Colonic mucosa (tissue), 4 donors: ENCODE measurements at places on chromosomes 6 and 20. TPM values are rescaled to one million over a fixed set of nuclear protein-coding genes. Genes with fewer than 3 reads are reported as not detected.
A peak's percentile ranks its signal among the peaks of the same experiment; 100 is the strongest.

DNA sequence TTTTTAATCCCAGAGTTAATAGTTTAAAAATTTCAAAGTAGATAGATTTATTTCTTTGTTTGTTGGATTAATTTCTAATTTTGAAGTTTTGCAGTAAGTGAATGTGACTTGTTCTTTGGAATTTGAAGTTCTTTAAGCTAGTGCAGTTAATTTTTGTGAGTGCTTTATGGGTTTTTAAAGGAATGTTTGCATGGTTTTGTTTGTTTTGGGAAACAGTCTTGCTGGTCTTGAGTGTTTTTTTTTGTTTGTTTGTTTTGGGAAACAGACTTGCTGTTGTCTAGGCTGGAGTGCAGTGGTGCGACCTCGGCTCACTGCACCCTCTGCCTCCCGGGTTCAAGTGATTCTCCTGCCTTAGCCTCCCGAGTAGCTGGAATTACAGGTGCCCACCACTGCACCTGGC, 9.5 kb downstream of the PANK2 start:
- H3K36me3 ChIP-seq, result no peaks in the 10 kb centered on the region
- H3K27ac ChIP-seq, result no peak overlapping the region

- no peak for DNase-seq
- H3K36me3 ChIP-seq, result no peaks in the 10 kb centered on the region
- H3K4me1 ChIP-seq, result no peaks in the 10 kb centered on the region
- no peak overlapping the region for H3K4me3 ChIP-seq
- no peaks in the 10 kb centered on the region for H3K27me3 ChIP-seq
Measured at GRCh38 chr20:50043573-50044352, 61.0 kb downstream of the SNAI1 start.

GRCh38 chr6:117771403-117771802, 96.1 kb downstream of the NUS1 start:
- H3K4me3 ChIP-seq, result no peak overlapping the region
- H3K27ac ChIP-seq, result no peak overlapping the region
- H3K4me1 ChIP-seq, result no peaks in the 10 kb centered on the region
- H3K27me3 ChIP-seq, result no peaks in the 10 kb centered on the region
- no peak for DNase-seq
- H3K36me3 ChIP-seq, result no peaks in the 10 kb centered on the region

DNA sequence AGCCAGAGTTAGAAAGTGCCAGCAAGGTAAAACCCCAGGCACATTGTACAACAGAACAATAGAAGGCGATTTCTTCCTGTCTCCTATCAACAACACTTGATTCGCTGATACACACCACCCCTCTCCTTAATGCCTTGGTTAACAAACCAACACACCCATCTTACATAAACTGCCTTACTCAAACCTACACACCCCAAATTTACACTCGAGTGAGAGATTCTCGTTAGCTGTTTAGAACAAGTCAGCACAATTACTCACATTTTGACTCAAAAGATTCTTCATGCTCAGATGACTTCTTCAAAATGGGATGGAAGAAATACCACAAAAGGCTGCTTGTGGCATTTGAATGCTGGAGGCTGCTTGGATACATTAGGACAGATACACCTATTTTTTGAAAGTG, 80.0 kb upstream of the FOXQ1 start:
- no peaks in the 10 kb centered on the region for H3K27me3 ChIP-seq
- H3K4me3 ChIP-seq, result no peak overlapping the region

The PANK2 gene
- 29.7 TPM for total RNA-seq

- H3K27ac ChIP-seq, result no peak overlapping the region
- H3K4me1 ChIP-seq, result no peaks in the 10 kb centered on the region
Measured at GRCh38 chr6:132354517-132355167, 46.6 kb downstream of the MOXD1 start.

GRCh38 chr6:138514860-138515540, 15.7 kb upstream of the NHSL1 start:
- H3K27me3 ChIP-seq, result no peaks in the 10 kb centered on the region
- DNase-seq, result no peak
- H3K27ac ChIP-seq, result no peak overlapping the region
- no peaks in the 10 kb centered on the region for H3K4me1 ChIP-seq
- H3K36me3 ChIP-seq, result no peaks in the 10 kb centered on the region

- DNase-seq, result no peak
- H3K4me3 ChIP-seq, result no peak overlapping the region
- no peak overlapping the region for H3K27ac ChIP-seq
- no peaks in the 10 kb centered on the region for H3K27me3 ChIP-seq
- no peaks in the 10 kb centered on the region for H3K36me3 ChIP-seq
Measured at GRCh38 chr6:132726608-132726975, 12.7 kb upstream of the VNN1 start.

DNA sequence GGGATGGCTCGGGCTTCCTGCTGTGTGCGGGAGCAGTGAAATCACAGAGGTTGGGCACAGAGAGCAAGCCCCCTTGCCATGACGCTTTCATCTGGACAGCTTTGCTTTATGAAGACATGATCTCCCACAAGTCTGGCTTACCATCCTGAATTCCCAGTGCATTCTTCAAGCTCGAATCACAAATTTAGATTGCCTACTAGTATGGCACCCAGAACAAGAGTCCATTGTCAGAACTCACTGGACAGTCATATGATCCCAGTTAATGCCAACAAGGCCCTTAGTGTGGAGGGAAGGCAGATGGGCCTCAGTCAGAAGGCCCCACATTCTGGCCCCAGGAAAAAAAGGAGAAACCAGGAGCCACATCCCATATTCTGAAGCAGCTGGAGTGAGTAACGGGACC, 147.3 kb upstream of the FOXQ1 start:
- H3K27ac ChIP-seq, result no peak overlapping the region
- H3K27me3 ChIP-seq, result no peaks in the 10 kb centered on the region
- H3K4me3 ChIP-seq, result no peak overlapping the region

- H3K27me3 ChIP-seq, result no peaks in the 10 kb centered on the region
- H3K4me1 ChIP-seq, result no peaks in the 10 kb centered on the region
- no peak overlapping the region for H3K4me3 ChIP-seq
- no peak overlapping the region for H3K27ac ChIP-seq
- H3K36me3 ChIP-seq, result no peaks in the 10 kb centered on the region
Measured at GRCh38 chr6:166988674-166989201, 10.5 kb upstream of the CEP43 start.

GRCh38 chr6:40550202-40551101, 36.7 kb downstream of the LRFN2 start:
- H3K4me1 ChIP-seq, result no peaks in the 10 kb centered on the region
- no peak overlapping the region for H3K27ac ChIP-seq
- H3K27me3 ChIP-seq, result no peaks in the 10 kb centered on the region
- DNase-seq, result peak; percentile 65
- no peaks in the 10 kb centered on the region for H3K36me3 ChIP-seq

DNA sequence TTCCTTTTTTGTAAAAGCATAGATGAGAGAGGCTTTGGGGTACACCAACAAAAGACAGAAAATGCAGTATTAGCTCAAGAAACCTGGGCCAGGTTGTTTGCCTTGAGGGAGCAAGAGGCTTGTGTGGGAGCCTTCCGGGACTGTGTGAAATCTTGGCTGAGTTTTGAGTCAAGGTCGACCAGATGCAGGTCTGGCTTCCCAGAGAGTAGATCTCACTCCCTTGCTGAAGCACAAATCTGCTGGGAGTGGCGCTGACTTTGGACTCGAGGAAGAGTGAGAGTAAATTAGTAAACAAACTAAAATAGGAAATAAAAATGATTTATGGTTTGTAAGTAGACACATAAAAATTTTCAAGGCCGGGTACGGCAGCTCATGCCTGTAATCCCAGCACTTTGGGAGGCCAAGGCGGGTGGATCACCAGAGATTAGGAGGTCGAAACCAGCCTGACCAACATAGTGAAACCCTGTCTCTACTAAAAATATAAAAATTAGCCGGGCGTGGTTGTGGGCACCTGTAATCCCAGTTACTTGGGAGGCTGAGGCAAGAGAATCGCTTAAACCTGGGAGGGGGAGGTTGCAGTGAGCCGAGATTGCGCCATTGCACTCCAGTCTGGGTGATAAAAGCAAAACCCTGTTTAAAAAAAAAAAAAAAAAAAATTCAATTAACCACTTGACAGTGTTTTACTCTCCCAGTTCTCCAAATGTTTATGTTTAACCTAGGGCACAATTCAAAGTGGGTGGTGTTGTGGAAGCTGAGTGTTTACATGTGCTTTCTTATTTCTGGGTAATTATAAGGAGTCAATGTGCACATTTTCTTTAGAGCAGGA, 27.7 kb upstream of the EDN1 start:
- H3K36me3 ChIP-seq, result no peaks in the 10 kb centered on the region
- no peaks in the 10 kb centered on the region for H3K27me3 ChIP-seq
- H3K27ac ChIP-seq, result peak overlapping the region; percentile 83
- H3K4me1 ChIP-seq, result no peaks in the 10 kb centered on the region
- no peak overlapping the region for H3K4me3 ChIP-seq

DNA sequence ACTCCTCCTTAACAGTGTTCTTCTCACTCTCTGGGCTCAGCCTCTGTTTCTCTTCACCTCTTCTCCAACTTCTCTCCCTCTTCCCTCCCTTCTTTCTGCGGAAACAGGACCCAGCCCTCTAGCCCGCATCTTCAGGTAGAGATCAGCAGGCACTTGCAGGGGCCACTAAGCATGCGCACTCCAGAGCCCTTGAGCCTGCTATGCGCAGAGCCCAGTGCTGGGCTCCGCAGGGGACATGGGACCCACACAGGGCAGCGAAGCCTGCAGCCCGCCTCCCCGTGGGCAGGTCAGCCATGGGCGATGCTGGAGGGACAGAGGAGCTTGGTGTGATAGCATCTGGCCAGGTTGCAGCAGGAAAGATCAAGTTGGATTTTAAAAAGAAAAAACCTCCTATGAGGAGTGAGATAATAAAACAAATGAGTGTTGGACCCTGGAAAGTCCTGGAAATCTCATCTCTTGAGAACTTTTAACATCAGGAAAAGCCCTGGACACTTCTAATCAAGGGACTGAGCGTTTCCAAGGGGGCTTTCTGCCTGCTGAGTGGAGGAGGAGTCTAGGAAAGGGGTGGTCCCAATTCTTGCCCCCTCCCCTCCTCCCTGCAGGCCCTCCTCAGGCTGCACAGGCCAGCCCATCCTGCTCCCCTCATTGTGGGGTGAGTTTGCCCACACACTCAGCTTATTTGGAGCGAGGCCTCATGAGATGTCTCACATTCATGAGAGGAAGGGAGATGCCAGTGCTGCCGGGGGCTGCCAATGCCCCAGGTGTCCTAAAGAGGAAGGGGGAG, 71.9 kb downstream of the MDGA1 start:
- H3K27me3 ChIP-seq, result no peaks in the 10 kb centered on the region
- no peak overlapping the region for H3K4me3 ChIP-seq
- H3K36me3 ChIP-seq, result no peaks in the 10 kb centered on the region

DNA sequence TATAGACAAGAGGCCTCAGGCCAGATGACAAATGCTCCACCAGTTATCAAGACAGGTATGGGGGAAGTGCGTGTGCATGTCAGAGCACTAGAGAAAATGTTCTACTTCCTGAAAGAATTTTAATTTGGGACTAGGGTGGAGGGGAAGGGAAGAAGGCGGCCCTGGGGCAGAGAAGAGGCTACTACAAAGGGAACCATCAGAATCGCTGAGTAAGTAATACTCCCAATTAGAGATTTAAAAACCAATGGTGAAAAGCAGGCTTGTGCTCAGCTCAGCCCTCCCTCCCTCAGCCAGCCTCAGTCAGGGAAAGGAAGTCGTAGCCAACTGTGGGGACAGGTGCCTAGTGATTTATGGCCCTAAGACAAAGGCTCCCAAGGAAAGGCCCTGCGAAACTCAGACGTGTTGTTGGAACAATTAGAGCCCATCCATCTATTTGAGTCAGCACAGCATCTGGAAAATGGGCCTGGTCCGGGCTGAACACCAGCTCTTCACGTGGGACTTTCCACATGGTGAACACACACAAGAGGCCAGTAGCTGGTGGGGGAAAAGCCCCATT, 15.0 kb upstream of the MAFB start:
- H3K36me3 ChIP-seq, result no peaks in the 10 kb centered on the region
- H3K4me3 ChIP-seq, result no peak overlapping the region
- H3K4me1 ChIP-seq, result no peaks in the 10 kb centered on the region
- DNase-seq, result no peak

DNA sequence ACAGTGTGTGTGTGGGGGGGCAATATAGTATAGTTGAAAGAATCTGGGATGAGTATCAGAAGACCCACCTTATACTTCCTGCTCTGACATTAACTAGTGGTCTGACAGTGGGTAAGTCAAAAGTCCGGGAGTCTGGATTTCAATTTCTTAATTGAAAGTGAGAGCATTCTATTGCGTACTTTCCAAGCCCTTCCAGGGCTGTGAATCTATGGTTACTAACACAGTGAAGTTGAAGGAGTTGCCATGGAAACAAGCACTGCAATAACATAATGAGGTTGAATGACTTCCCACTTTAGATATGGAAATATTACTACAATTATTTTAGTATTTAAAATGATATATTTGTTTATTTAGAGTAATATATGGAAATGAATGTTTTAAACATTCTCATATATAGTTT, 80.2 kb downstream of the MLIP start:
- no peaks in the 10 kb centered on the region for H3K36me3 ChIP-seq
- no peak overlapping the region for H3K27ac ChIP-seq
- no peaks in the 10 kb centered on the region for H3K27me3 ChIP-seq
- H3K4me1 ChIP-seq, result no peaks in the 10 kb centered on the region
- H3K4me3 ChIP-seq, result no peak overlapping the region
- DNase-seq, result no peak

The PCK1 gene
- total RNA-seq, result 272 TPM

- H3K4me1 ChIP-seq, result no peaks in the 10 kb centered on the region
- DNase-seq, result no peak
- H3K4me3 ChIP-seq, result no peak overlapping the region
- no peaks in the 10 kb centered on the region for H3K27me3 ChIP-seq
- H3K36me3 ChIP-seq, result no peaks in the 10 kb centered on the region
- no peak overlapping the region for H3K27ac ChIP-seq
Measured at GRCh38 chr6:45538641-45539547, 161.2 kb upstream of the SUPT3H start.

- DNase-seq, result no peak
- no peak overlapping the region for H3K27ac ChIP-seq
- no peak overlapping the region for H3K4me3 ChIP-seq
- H3K4me1 ChIP-seq, result no peaks in the 10 kb centered on the region
- no peaks in the 10 kb centered on the region for H3K36me3 ChIP-seq
Measured at GRCh38 chr6:15346315-15346714, 100.4 kb downstream of the JARID2 start.

DNA sequence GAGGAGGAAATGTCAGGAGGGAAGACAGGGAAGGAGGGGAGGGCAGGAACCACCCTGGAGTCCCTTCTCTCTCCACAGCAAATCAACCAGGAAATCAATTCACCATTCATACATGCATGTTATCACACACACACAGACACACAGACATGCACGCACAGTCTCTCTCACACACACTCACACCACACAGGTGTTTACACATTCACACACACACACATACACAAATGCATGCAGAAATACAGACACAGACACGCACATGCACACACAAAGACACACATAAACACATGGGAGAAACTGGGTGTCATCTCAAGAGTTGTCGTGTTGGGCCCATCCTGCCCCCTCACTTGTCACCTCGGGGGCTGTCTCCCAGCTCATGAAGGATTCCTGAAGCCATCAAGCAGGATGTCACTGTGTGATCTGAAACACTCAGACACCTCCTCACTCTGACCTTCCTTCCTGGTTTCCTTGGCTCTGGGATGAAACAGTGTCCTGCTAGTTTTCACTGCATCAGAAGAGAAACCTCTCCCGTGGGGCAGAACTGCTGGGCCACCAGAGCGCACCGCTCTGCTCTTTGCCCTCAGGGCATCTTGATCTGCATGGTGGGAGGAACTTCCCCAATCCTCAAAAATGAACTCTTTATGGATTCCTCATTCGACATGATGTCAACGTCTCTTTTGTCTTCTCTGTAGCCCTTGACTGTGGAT, 9.2 kb downstream of the RAET1G start:
- H3K4me1 ChIP-seq, result no peaks in the 10 kb centered on the region
- no peak overlapping the region for H3K27ac ChIP-seq
- H3K4me3 ChIP-seq, result no peak overlapping the region
- no peak for DNase-seq
- H3K36me3 ChIP-seq, result no peaks in the 10 kb centered on the region
- H3K27me3 ChIP-seq, result no peaks in the 10 kb centered on the region
